ENCODE measurements at places on chromosomes 6 and 20.

DNA sequence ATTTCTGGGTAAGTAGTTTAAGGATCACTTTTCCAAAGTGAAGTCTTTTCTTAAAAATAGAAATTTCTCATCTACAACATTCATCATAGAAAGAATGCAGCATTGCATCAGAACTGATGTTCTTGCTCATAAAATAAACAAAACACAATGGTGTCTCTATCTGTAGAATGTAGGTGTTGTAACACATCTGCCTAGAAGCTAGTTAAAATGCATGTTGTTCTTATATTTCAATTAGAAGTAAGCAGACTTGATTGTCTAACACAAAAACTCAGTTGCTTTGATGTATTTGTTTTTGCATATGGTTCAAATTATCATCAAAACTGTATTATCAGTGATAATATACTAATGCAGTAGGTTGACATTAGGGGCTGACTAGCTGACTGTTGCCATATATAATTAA, 654.7 kb upstream of the FLRT3 start:
- DNase-seq = no peak

DNA sequence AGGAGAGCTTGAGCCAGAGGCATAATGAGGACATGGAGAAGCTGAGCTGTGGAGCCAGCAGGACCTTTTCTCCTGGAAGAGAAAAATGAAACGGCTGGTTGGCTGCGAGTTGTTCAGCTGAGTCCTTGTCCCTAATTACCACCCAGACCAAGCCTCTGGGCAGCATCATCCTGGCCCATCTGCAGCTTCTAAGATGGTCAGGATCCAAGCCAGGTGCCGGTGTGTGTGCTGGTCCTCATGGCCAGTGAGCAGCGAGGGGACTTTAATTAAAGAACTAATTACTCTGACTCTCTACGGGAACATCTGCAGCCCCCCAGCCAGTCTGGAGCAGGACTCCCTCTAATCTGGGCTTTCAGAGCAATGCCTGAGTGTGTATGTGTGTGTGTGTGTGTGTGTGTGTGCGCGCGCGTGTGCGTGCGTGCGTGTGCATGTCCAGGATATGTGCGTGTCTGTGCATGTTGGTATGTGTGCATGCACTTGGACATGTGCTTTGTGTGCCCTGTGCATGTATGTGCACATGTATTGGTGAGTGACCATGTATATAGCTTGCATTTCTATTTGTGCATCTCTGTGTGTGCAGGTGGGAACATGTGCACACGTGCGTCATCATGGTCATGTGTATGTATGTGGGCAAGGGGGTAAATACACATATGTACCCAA, 173.9 kb downstream of the DHX35 start:
- DNase-seq = no peak

- DNase-seq = no peak
These were observed 176.6 kb downstream of the BCKDHB start for GRCh38 chr6:80282913-80283554.

DNA sequence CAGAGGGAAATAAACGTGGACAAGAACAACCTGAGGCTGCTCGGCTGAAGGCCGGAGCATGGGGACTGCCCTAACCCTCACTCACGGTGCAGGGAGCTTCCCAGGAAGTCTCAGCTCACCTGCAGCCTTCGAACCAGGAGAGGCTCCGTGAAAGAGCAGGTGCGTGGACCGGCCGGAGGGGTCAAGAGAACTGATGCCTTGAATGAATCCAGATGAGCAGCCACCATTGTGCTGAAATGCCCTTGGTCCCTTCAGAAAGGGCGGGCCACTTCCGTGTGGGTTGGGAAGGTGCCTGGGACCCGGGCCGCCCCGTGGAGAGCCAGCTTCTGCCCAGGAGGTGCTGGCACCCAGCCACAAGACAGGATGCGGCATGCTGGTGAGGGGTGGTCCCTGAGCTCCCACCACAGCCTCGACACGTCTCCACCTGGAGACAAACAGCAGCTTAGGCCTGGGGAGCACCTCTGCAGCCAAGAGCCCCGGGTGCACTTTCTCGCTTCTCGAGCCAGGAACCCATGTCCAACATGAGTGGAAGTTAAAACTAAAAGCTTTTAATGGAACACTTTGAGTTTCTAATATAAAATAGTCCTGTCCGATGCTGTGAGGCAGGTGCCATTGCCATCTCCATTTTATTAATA, 83.5 kb downstream of the TTLL2 start:
- DNase-seq = no peak

DNA sequence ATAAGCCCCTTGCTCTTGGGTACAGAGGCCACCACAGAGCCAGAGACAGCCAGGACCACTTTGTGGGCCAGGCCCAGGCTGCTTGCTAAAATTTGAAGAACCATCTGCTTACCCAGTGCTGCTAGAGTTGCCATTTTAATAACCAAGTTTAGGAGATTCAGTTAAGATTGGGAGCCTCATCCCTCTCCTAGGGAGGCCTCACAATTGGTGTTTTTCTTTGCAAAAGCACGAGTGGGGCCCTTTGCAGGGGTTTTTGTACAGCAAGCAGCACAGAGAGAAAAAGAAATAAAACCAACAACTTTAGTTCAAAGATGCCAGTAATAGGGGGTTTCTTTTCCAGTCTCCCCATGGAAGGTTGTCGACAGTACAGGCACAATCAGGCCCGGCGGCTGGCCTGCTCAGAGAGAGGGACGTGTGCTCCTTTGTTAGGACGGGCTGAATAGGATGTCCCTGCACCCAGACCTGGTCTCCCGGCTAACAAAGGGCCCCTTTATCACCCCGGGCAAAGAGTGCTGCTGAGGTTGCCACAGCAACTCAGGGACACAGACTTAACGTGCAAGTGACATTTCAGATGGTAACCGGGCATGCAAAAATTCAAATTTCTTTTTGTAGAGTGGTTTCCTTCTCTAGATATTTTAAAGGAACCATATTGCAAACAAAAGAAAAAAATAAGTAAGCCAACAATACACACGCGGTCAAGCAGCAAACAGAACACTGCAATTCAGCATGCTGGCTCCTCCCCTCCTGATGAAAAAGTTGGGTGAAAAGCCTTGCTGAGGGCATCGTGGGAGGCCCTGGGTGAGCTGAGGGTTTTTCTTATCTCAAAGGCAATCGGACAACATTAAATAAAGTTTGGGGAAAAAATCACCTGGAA, 10.5 kb upstream of the TOX2 start:
- no peak for DNase-seq

DNA sequence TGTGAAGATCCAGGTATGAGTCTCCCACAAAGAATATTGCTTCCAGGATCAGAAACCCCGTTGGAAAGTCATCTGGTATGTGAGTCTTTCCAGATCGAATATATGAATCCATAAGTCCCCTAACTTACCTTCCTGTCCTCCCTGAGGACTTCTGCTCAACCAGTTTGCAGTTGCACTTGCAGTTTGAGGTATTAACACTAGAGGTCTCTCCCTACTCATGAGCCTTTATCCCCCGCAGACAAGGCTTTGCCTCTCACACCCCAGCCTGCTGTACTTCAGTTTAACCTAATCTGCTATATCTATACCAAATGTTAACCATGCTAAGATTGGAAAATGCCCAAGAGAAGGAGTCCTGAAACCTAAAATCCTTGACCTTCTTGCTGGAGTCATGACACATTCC, 135.3 kb upstream of the DEFB112 start:
- no peak for DNase-seq

DNA sequence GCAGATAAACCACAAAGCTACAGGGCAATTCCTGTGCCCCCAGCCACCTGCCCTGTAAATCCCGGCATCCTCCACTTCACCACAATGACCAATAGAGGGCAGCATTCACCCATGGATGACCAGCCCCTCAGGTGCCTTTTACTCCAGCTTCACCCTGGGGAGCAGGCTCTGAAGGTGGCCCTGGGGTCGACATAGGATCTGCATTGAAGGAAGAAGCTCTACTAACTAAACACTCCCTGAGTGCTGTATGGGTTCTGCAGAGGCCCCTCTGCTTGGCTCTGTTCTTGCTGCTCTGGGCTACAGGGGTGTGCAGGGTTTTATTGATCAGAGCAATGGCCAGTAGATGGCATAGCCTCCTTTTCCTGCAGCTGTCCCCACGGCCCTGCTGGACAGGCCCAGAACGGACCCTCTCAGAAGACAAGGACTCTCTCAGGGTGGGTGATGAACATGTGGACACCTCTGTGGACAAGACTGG, 20.3 kb downstream of the CST4 start:
- DNase-seq = peak; percentile 56

GRCh38 chr6:98825600-98826230, 8.7 kb upstream of the POU3F2 start:
- DNase-seq = no peak

- DNase-seq = no peak
These were observed 79.7 kb upstream of the AFDN start for GRCh38 chr6:167746975-167747374.

GRCh38 chr20:62972845-62973745, 20.6 kb downstream of the SLC17A9 start:
- no peak for DNase-seq
